ENCODE measurements at places on chromosomes 5 and 9.

- DNase-seq: no peak
Measured at GRCh38 chr9:24132244-24132643, 306.2 kb upstream of the ELAVL2 start.

DNA sequence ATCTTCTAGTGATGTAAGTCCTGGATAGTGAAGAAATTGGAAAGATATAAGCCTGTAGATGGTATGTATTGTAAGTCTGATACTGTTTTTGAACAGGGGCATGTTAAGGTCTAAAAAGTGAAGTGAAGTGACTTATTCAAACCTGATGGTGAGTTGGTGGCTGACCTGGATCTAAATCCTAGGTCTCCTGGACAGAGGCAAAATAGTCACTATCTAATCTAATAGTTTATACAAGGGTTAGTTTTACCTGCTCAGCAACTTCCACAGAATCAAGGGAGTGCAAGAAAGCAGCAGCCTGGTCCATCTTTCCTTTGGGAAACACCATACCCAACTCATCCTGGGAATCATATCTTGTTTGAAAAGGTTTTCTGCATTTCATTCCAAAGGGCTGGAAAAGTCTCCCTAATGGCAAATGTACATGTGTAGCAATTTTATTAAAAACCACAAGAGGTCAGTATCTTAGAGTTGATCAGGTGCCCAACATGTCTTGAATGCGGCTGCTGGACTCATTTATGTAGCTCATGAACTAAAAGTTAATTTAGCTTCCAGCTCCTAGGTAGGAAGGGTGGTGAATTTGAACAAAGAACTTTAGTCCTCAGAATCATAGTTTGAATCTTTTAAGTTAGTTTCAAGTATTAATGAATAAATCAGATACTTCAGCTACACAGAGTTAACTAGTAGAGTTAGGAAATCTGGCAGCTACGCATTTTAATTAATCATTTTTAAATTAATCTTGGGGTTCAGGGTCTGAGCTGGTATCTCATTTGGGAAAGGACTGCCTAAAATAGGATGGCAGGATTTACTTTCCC is 26.0 kb downstream of the SKP2 start:
- DNase-seq: peak; percentile 13

GRCh38 chr9:32161720-32162119 is 222.7 kb upstream of the ACO1 start:
- DNase-seq: no peak

GRCh38 chr5:78562001-78562400 is 86.6 kb downstream of the LHFPL2 start:
- DNase-seq: no peak

- DNase-seq: no peak
Measured at GRCh38 chr5:17182494-17182893, 34.9 kb upstream of the BASP1 start.

DNA sequence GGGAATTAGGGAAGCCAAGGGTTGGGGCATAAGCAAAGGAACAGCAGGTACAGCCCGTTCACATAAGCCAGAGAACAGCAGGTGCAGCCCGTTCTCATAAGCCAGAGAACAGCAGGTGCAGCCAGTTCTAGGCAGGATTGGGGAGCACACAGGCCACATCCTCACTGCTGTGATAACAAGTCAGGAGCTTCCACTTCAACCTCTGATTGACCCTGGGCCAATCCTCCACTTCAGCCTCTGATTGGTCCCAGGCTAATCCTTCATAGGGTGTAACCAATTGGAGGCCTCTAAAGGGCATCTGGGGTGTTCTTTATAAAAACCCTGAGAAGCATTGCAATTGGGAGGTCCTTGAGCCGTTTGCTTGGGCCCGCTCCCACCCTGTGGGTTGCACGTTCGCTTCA is 27.5 kb downstream of the CEL start:
- peak; percentile 80 for DNase-seq

- no peak for DNase-seq
Measured at GRCh38 chr5:176781638-176782570, 28.5 kb upstream of the UNC5A start.

DNA sequence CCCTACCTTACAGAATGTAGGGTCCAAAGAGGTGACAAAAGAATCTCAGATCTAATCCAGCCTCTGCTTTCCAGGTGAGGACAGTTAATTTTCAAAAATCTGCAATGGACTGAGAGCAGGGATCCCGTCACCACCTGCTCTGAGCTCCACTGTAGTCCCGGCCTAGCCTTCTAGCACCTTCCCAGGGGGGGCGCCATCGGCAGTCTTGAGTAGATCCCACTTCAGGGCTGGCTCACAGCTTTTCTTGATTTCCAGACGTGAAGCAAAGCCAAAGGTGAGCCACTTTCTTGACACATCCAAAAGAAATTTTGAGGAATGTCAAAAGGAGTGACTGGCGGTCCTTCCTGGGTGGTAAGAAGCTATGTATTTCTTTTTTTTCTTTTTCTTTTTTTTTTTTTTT is 114.1 kb downstream of the SYK start:
- no peak for DNase-seq

DNA sequence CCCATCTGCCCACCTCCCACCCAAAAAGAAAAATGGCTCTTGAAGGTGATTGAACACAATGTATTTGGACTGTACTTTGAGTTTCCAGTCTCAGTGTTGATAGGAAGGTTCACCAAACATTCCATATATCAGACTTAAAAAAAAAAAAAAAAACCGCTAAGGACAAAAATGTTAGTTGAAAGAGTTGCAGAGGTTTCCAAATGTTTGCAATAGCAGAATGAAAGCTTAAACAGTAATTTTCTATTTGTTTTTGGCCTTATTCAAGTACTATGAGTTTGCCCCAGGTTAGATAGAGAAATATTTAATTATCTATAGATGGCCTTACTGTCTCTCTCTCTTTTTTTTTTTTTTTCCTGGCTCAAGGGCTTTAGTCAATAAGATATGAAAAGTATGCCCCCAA is 6.1 kb downstream of the LRRTM2 start:
- no peak for DNase-seq

DNA sequence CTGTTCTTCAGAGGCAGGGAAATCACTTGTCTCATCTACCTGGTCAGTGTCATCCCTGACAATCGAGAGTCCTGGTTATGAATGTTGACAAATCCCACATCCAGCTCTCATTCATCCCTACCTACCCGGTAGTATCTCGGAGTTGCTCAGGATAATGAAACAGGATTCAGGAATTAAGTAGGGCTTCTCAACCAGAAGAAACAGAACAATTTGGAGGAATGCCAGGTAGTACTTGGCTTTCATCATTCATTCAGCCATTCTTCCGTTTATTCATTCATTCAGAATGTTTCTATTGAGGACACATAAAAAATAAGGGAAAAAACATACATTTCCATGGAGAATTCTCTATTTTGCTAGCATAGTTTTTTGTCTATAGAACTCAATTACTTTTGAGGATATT is 195.0 kb downstream of the ARHGEF28 start:
- no peak for DNase-seq

GRCh38 chr5:136007271-136007670 is 21.5 kb upstream of the TGFBI start:
- DNase-seq: no peak

DNA sequence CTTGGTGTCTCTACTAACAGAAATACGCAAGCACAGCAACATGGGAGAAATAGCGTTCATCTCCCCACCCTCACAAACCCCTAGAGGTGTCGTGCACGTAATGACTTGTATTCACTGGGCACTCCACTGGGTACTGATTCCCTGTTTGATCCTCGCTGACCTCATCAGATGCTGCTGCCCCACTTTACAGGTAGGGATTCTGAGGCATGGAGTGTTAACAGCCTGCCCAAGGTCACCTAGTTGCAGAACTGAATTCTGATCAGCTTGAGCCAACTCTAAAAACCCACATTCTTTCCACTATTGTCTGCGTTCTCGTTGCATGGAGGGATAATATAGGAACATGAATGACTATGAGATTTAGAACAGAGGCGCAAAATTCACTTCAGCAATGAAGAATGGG is 96.3 kb downstream of the TRIO start:
- no peak for DNase-seq

- no peak for DNase-seq
Measured at GRCh38 chr5:34806532-34806931, 32.4 kb upstream of the TTC23L start.

- DNase-seq: no peak
Measured at GRCh38 chr5:135655468-135655815, 76.7 kb upstream of the CXCL14 start.
